Psoas muscle (tissue), 8 donors: ENCODE measurements at places on chromosomes 5 and 9.

- H3K36me3 ChIP-seq, result no peaks in the 10 kb centered on the region
- no peak for DNase-seq
- H3K27ac ChIP-seq, result no peak overlapping the region
- H3K4me3 ChIP-seq, result no peak overlapping the region
- no peaks in the 10 kb centered on the region for H3K27me3 ChIP-seq
These were observed 43.1 kb downstream of the LHX2 start for GRCh38 chr9:124054582-124055227.

- no peaks in the 10 kb centered on the region for H3K36me3 ChIP-seq
- H3K4me1 ChIP-seq, result peaks cover 44% of the 10 kb centered on the region
- H3K4me3 ChIP-seq, result no peak overlapping the region
- no peak overlapping the region for H3K27ac ChIP-seq
These were observed 5.3 kb upstream of the ABL1 start for GRCh38 chr9:130829762-130830161.

DNA sequence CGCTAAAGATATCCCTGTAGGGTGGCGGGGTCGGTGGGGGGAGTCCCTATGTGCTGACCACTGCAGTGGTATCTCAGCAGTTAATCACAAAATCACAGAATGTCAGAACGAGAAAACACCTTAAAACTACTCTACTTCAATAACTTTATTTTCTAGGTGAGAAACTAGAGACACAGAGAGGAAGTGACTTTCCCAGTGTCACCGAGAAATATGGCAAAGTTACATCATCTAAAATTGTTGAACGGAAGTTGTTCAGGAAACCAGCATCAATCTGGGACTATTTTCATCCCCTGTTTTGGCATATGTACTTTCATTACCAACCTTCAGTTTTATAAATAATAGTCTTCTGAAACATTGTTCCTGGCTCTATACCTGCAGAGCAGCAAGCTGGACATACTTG lies 384.0 kb downstream of the SPOCK1 start:
- no peak overlapping the region for H3K4me3 ChIP-seq
- DNase-seq, result no peak
- no peaks in the 10 kb centered on the region for H3K36me3 ChIP-seq
- no peaks in the 10 kb centered on the region for H3K4me1 ChIP-seq

DNA sequence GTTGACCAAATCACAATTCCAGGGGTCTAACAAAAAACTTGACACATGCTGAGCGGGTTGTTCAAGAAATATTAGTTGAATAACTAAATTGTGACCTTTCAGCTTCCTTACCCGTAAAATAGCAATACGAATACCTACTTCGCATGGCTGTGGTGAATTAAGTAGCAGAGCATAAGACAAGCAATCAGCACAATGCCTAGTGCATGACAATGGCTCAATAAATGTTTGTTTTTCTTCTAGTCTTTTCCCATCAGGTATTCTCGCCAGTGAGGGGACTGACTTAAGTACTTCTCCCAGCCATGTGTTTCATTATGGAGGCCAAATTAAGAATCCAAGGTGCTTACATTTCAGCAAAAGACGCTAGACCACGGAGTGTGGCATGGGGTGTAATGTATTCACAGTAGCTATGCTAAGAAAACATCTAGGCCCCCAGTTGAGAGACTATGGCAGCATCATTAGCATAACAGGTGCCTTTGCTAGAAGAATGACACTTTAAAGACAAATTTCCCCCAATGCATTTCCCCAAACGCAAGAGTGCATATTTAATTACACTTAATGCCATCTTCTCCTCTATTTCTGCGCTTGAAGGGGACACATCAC lies 145.9 kb downstream of the ASTN2 start:
- H3K4me3 ChIP-seq, result no peak overlapping the region
- no peaks in the 10 kb centered on the region for H3K36me3 ChIP-seq
- no peaks in the 10 kb centered on the region for H3K4me1 ChIP-seq
- no peaks in the 10 kb centered on the region for H3K27me3 ChIP-seq
- no peak for DNase-seq
- no peak overlapping the region for H3K27ac ChIP-seq
